WTC11 (cell line): ENCODE measurements at places on chromosomes 6 and 20.

- no peak for DNase-seq
These were observed 715.1 kb downstream of the PTPRT start for GRCh38 chr20:42474646-42475045.

GRCh38 chr20:52082612-52083011 lies 109.0 kb downstream of the ZFP64 start:
- no peak for DNase-seq

GRCh38 chr6:111565326-111566221 lies 40.1 kb downstream of the TRAF3IP2 start:
- peak; percentile 51 for DNase-seq

GRCh38 chr20:61345656-61346055 lies 93.6 kb downstream of the CDH4 start:
- no peak for DNase-seq
